Suppressor macrophage (primary cell): ENCODE measurements at places on chromosomes 5 and 9.

DNA sequence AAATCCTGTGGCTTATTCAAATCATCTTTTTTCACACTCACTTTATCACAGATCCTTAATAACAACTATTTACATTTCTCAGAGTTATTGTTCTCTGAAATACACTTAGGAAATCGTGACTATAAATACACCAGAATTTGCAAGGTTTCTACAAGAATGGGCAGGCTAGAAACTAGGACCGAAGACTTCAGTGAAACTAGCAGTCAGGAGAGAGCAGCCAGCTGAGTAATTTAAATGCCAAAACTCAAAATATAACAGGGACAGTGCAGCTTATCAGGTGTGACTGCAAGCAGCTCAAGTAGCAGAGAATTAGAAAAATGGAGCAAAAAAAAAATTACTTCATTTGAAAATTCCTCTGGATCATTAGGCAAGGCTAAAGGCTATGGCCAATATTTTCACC, 719.3 kb upstream of the ZNF608 start:
- DNase-seq: no peak

GRCh38 chr9:130607640-130608420, 28.5 kb downstream of the FUBP3 start:
- DNase-seq: no peak

GRCh38 chr5:172403189-172403796, 51.0 kb downstream of the SH3PXD2B start:
- DNase-seq: no peak

GRCh38 chr5:68182094-68182493, 33.5 kb upstream of the PIK3R1 start:
- DNase-seq: peak; percentile 54

DNA sequence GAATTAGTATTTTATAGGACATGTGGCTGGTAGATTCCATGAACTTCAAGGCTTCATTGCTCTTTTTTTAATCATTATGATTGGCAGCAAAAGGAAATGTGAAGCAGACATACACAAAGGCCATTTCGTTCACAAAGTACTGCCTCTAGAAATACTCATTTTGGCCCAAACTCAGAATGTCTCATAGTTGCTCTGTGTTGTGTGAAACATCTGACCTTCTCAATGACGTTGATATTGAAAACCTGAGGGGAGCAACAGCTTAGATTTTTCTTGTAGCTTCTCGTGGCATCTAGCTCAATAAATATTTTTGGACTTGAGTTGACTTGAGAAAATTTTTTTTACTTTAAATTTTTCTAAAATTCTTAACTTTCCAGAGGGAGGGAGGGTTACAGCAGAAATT, 12.4 kb downstream of the KCNV2 start:
- DNase-seq: no peak

- DNase-seq: peak; percentile 70
Measured at GRCh38 chr5:33997331-33997983, 10.4 kb downstream of the AMACR start.
